Neural progenitor cell (in vitro differentiated cells): ENCODE measurements at places on chromosomes 4 and X.
A peak's percentile ranks its signal among the peaks of the same experiment; 100 is the strongest.

DNA sequence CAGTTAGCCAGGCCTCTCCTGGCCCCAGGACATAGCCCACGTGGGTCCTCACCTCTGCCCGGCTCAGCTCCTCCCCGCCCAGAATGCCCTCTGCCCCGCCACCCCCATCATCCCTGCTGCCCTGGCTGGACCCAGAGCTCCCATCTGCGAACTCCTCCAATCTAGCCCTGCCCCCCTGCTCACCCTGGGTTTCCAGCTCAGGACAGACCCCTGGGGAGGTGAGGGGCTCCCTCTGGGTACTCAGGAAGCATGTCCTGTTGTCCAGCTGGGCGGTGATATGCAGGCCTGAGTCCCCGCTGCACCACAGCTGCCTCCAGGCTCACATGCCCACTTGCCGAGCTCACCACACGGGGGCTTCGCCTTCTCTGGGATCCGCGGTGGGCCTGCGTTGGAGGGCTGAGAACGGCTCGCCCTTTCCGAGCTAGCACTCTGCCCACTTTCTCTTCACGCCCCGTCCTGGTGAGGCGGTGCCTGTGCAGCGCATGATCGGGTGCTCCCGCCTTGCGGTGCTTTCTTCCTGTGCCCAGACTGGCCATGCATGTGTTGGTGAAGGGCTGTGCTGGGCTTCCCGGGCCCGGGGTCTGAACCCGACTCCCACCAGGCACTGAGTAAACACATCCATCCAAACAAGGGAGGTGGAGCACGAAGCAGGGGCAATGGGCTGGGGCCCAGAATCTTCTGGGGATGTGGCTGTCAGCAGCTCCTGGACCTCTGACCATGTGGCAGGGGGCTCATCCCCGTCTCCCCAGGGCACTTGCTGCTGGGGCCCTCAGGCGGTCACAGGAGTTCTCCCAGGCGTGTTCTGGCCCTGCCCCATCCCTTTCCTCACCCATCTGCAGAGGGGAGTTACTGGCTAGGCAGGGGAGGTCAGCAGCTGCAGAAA is 74.3 kb downstream of the RGS12 start:
- DNase-seq, result no peak

DNA sequence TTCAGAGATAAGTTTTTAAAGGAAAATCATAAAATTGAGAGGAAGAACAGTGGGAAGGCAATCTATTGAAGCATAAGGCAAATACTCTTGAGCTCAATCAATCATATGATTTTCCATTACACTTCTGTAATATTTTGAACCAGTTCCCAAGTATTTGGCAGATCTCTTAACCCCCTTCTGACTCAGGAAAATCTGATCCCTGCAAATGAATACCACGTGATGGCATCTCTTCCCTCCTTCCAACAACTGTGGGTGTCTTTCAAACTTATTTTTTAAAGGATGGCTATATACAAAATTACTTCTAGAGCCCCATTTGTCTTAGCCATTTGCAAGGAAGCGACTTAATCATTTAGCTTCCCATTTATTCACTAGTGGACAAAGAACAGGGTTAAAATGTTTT is 41.9 kb downstream of the AMOT start:
- DNase-seq, result no peak

DNA sequence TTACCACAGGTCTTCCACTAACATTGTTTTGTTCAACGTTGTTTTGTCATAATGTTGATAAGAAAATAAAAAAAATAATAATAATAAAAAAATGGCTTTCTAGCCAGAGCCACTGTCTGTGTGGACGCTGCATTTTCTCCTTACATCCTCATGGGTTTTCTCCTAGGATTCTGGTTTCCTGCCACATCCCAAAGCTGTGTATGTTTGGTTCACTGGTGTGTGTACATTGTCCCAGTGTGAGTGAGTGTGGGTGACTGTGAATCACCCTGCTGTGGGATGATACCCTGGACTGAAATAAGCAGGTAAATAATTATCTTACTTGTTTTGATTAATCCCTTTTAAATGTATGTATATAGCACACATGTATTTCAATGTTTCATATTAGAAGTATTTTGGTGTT is 2154.4 kb upstream of the AGA start:
- no peak for DNase-seq

- DNase-seq, result no peak
Measured at GRCh38 chr4:67704843-67705242, 3.9 kb upstream of the UBA6 start.

DNA sequence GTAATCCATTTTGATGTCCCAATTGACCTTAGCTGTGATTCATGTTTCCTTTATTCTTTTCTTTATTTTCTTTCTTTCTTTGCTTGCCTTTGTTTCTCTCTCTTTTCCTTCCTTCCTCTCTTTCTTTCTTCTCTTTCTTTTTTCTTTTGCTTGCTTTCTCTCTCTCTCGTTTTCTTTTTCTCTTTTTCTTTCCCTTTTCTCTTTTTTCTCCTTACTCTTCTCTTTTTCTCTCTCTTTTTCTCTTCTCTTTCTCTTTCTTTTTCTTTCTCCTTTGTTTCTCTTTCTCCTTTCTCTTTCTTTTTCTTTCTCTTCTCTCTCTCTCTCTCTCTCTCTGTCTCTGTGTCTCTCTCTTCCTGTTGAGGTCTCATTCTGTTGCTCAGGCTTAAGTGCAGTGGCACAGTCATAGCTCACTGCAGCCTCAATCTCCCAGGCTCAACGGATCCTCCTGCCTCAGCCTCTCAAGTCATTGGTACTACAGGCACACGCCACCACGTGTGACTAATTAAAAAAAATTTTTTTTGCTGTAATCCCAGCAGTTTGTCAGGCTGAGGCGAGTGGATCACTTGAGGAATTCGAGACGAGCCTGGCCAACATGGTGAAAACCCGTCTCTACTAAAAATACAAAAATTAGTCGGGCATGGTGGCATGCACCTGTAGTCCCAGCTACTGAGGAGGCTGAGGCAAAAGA is 8.0 kb upstream of the DHRSX start:
- no peak for DNase-seq

DNA sequence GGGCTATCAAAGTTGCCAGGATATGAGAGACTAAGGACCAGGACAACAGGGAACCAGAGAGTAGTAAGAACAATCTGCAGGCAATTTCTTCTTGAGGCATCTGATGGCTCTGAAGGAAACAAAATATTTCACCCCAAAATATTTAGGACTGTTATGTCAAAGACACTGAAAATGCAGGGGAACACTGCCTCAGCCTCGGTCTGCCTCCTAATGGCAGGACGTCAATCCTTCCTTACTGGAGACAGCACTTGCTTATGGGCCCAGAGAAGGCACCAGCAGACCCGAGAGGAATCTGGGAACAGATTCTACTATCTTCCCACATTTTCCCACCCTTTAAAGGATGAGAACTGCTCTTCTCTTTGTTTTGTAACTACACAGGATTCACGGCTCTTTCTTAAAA is 23.3 kb downstream of the RNF150 start:
- DNase-seq, result peak; percentile 10

- no peak for DNase-seq
Measured at GRCh38 chr4:73822389-73822788, 14.1 kb upstream of the CXCL6 start.

GRCh38 chr4:22988526-22988925 is 295.8 kb downstream of the GBA3 start:
- no peak for DNase-seq

DNA sequence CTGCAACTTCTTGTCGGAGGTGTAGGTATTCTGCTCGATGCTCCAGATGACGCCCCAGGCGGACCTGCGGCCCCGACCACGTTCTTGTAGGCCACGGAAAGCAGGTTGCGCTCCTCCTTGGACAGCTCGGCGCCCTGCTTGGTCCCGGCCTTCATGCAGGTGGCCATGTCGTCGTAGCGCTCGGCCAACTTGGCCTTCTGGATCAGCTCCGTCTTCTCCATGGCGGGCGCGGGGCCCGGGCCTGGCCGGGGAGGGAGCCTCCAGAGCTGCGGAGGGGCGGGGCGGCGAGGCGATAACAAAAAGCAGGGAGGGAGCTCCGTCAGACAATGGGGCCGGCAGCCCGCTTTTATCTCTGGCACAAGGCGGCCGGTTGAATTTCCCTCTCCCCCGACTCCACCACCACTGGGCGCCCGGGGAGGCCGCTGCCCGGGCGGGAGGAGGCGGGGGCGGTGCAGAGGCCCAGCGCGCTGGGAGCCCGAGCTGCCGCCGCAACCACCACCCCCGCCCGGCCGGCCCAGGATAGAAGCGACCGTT is 28.3 kb upstream of the DRP2 start:
- DNase-seq, result peak; percentile 77
